CD8-positive, alpha-beta memory T cell (primary cell): ENCODE measurements at places on chromosomes 11 and 22.

DNA sequence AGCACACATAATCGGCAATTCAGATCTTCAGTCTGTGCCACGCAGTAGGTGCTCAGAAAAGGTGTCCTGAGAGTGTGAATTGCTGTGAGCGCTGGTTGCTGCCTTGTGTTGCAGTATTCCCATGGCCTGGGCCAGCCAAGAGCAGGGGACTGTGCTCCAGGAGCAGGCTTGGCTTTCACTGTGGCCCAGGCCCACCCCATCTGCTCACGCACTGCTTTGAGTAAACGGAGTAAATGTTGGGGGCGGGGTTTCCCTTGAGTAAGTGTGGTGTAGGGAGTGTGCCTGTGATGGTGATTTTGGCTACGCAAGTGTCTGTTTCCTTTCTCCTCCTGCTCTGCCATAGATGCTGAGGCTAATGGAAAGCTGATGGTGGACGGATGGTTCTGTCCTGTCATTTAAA is 2.3 kb downstream of the CTTN start:
- DNase-seq, result no peak

DNA sequence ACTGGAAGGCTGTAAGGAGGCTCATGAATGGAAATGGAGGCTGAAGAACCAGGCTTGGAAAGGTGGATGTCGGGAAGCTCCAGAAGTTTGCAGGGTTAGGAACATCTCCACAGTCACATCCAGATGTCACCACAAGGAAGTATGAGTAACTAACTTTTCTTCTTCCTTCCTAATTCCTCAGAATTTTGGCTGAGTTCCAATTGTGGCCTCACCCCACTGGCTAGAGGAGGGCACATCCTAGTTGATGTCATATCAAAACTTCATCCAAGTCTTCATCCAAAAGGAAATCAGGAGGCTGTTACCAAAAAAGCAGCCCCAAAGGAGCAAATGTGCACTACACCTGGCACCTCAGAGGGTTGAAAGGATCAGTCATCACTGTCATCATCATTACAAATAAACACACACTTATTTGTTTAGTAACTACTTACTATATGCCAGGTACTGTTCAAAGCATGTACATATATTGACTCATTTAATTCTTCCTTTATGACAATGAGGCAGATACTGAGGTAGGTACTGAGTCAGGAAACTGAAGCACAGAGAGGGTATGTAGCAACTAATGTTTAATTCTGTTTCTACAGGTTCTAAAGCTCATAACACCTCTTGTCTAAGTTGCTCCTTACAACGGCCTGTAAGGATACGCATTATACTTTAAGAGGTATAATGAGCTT is 7.3 kb upstream of the PTPN5 start:
- no peak for DNase-seq

- DNase-seq, result peak; percentile 45
Measured at GRCh38 chr11:20156876-20157613, 3.2 kb downstream of the DBX1 start.

DNA sequence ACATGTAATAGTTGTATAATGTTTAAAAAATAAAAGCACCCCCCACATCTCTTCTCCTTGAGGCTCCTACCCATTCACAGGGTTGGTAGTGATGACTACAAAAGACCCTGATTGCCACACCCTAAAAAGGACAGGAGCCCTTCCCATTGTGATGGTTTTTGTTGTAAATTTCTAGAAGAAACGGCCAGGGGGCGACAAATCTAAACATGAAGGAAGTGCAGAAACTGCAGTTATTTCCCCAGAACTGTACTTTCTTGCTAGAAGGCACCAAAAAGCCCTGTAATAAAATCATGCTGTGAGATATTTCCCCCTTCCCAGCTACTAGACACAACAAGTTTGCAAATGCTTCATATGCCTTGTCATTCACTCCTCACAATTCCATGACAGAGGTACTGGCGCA is 10.8 kb downstream of the PRR5L start:
- DNase-seq, result no peak

- no peak for DNase-seq
Measured at GRCh38 chr11:30107899-30108298, 91.1 kb upstream of the KCNA4 start.
